Lower lobe of right lung (tissue), 2 donors: ENCODE measurements at places on chromosomes 12 and 14. TPM values are rescaled to one million over a fixed set of nuclear protein-coding genes. Genes with fewer than 3 reads are reported as not detected.

DNA sequence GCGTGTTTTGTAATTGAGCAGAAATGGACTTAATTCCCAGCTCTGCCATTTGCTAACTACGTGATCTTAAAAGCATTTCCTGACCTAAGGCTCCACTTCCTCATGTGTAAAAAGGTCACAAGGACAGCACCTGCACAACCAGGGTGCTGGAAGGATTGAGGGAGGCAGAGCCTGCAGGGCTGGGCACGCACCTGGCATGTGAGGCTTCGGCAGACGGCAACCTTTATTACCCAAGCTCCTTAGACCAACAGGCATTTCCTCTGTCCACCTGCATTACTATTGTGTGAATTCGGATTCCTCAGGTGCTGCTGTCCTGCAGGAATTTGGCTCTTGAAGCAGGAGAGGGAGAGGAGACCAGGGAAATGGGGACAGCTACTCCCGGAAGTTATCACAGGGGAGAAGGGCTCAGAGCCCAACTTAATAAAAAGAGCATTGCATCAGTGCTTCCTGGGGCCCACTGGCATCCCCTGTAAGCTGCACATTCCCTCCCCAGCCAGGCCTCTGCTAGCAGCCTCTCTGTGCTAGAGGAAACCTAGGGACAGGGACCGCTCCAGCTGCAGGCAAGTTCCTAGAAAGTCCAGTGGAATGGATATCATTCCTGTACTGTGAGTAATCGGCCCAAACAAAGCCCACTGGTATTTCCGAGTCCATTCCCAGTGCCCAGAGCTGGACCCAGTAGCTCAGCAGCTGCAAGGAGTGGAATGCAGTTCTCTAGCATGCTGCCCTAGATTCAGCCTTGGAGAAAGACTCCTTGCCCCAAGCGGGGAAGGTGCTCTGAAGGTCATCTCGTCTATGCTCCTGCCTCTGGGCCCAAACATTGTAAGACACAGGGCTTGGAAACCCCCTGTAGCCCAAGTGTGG is 157.1 kb upstream of the CCND2 start:
- no peaks in the 10 kb centered on the region for H3K36me3 ChIP-seq
- no peak overlapping the region for H3K27ac ChIP-seq

DNA sequence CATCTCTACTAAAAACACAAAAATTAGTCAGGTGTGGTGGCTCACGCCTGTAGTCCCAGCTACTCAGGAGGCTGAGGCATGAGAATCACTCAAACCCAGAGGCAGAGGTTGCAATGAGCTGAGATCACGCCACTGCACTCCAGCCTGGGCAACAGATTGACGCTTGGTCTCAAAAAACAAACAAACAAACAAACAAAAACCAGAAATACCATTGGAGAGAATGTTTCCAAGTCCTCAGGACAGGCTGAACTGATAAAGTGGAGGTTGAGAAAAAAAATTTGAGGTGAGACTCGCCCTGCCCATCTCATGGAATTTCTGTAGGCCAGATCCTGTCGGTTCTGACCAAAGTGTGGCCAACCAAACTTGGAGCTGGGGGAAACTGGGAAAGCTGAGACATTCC is 30.6 kb upstream of the NFYB start:
- no peak overlapping the region for H3K4me3 ChIP-seq
- no peak overlapping the region for H3K27ac ChIP-seq
- no peaks in the 10 kb centered on the region for H3K27me3 ChIP-seq
- no peak for DNase-seq
- H3K4me1 ChIP-seq: no peaks in the 10 kb centered on the region
- no peaks in the 10 kb centered on the region for H3K36me3 ChIP-seq

- H3K27me3 ChIP-seq: peaks cover 6% of the 10 kb centered on the region
- DNase-seq: no peak
- H3K4me1 ChIP-seq: peaks cover 36% of the 10 kb centered on the region
These were observed 46.6 kb downstream of the SMIM41 start for GRCh38 chr12:52126050-52126604.

DNA sequence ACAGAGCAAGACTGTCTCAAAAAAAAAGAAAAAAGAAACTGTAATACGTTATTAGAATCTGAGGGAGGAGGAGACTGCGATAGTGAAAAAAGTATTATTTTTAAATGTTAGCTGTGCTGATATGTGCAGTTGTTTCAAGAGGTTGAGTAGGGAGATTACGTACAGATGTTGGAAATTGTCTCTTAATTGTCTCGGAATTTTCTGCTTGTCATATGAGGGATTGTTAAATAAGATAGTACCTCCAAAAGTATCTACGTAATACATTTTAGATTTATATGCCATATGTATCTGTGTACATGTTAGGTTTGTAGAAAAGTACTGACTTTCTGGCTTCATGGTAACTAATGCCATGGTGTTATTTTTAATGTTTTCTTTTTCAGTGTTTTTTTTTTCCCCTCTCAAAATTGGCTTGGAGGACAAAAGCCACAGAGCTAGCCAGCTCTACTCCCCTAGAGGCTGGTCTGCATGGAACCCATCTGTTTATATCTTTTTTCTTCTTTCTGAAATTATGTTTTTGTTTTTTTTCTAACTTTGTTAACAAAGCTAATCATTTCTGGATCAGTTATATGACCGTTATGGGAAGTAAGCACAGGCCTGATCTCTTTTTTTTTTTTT is 3.4 kb downstream of the RIMKLB start:
- peaks cover 39% of the 10 kb centered on the region for H3K4me1 ChIP-seq
- no peak overlapping the region for H3K4me3 ChIP-seq
- no peaks in the 10 kb centered on the region for H3K27me3 ChIP-seq
- H3K36me3 ChIP-seq: no peaks in the 10 kb centered on the region
- DNase-seq: no peak

DNA sequence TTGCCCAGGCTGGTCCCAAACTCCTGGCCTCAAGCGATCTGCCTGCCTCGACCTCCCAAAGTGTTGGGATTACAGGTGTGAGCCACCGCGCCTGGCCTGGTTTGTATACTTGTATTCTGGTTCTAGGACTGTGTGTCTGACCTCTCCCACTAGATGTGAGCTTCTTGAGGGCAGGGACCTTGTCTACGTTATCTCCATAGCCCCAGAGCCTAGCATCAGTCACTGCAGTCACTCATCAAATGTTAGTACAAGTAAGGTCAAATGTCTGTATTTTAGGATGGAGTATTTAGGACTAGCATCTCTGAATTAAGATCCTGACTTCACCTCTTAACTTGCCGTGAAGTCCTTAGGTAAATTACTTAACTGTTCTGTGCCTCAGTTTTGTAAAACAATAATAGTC is 2.9 kb downstream of the RILPL2 start:
- no peaks in the 10 kb centered on the region for H3K27me3 ChIP-seq
- no peak for DNase-seq
- peaks cover 28% of the 10 kb centered on the region for H3K36me3 ChIP-seq
- peak overlapping the region; percentile 96 for H3K4me3 ChIP-seq

DNA sequence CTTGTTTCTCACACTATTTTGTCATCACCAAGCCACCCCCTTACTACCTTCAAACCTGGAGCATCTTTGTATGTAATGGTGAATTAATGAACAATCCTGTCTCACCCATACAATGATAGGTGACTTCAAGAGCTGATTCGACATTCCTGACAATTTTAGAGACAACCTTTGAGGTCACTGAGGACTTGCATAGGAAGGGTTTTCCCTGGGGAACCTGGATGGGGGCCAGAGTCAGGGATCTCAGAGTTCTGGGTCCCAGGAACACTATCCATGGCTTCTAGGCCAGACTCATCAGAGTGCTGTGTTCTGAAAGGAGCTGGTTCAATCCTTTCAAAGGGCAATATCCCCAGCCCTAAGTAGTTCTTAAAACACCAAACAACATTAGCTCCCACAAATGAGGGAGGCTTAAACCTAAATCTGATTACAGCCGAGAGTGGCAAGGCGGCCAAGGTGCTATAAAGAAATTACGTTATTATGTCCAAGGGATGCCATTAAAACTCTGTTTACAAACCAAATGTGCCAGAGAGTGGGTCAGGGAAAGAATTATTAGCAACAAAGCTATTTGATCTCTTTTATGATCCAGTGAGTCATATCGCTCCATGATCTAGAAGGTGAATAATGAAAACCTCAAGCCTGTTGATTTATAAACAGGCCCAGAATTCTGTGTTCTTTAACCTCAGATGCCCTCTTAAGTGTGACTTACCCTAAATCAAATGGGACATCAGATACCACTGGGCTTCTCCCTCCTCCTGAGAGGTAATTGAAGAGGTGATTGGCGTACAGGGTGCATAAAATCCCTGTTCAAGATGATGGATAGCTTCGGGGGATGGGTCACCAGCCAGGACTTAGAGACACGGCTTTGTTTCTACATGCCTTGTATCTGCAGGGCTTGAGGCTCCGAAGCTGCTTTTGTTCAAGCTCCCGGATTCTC is 230.2 kb upstream of the TBX3 start:
- no peaks in the 10 kb centered on the region for H3K4me1 ChIP-seq
- DNase-seq: no peak
- H3K36me3 ChIP-seq: no peaks in the 10 kb centered on the region
- H3K27me3 ChIP-seq: no peaks in the 10 kb centered on the region

- H3K36me3 ChIP-seq: no peaks in the 10 kb centered on the region
- peak overlapping the region; percentile 83 for H3K27ac ChIP-seq
- no peaks in the 10 kb centered on the region for H3K27me3 ChIP-seq
- peaks cover 58% of the 10 kb centered on the region for H3K4me1 ChIP-seq
These were observed 1.1 kb upstream of the RBMS2 start for GRCh38 chr12:56520506-56520905.

DNA sequence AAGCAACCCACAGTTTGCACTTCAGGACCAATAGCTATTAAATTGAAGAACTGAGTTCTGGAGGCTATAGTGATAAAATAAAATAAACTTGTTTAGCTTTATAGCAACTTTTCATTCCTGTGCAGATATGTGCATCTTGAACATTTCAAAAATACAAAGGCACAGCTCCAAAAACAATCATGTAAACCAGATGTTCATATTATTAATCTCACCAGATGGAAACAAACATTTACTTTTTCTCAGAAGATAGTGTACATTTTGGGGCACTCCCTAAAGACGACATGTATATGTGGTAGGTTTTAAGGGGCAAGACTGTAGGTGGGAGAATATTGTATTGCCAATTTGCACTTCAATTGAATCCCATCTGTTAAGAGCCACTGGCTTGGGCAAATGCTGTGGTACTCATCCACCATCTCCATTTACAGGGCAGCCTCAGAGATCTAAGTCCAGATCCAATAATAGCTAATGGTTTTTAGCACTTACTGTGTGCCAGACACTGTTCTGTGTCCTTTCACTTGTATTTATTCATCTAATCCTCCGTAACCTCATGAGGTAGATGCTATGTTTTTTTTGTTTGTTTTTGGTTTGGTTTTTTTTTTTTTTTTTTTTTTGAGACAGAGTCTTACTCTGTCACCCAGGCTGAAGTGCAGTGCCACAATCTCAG is 49.1 kb downstream of the PTGER2 start:
- peaks cover 7% of the 10 kb centered on the region for H3K4me1 ChIP-seq
- DNase-seq: no peak
- H3K27me3 ChIP-seq: no peaks in the 10 kb centered on the region
- H3K27ac ChIP-seq: no peak overlapping the region

GRCh38 chr12:51389302-51389999 is 1.8 kb downstream of the GALNT6 start:
- DNase-seq: no peak
- no peak overlapping the region for H3K4me3 ChIP-seq
- peaks cover 37% of the 10 kb centered on the region for H3K4me1 ChIP-seq

DNA sequence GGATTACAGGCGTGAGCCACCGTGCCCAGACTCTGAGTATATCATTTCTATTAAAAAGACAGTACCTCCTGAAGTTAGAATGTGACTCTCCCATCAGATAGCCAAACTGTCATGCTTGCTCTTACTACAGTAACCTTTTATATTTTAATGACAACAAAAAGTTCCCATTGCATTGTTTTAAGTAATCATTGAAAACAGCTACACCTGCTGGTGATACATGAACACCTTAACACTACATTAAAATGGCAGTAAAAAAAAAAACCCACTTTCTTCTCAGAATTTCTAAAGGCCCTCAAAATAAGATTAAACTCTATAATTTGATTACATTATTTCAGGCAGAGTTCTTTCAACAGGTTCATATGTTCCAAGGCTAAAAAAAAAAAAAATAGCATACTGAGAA is 76.7 kb downstream of the SH2B3 start:
- H3K27me3 ChIP-seq: no peaks in the 10 kb centered on the region
- H3K4me3 ChIP-seq: no peak overlapping the region
- H3K27ac ChIP-seq: no peak overlapping the region
- H3K4me1 ChIP-seq: no peaks in the 10 kb centered on the region
- H3K36me3 ChIP-seq: peaks cover 95% of the 10 kb centered on the region

DNA sequence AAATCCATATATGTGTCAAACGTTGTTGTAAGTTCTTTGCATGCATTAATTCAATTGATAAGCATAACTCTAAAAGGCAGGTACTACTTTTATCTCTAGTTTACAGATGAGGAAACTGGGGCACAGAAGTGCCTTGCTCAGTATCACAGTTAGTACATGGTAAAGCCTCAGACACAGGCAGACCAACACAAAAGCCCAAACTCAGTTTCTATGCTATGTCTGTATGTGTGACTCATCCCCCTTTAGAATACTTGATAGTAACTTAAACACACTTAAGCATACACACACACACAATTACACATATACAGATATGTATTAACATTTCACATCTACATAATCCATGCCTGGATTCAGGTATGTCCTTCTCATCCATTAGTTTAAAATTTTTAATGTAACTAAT is 88.0 kb downstream of the EPS8 start:
- DNase-seq: no peak
- no peak overlapping the region for H3K4me3 ChIP-seq
- no peaks in the 10 kb centered on the region for H3K36me3 ChIP-seq
- H3K4me1 ChIP-seq: peaks cover 61% of the 10 kb centered on the region
- no peaks in the 10 kb centered on the region for H3K27me3 ChIP-seq

DNA sequence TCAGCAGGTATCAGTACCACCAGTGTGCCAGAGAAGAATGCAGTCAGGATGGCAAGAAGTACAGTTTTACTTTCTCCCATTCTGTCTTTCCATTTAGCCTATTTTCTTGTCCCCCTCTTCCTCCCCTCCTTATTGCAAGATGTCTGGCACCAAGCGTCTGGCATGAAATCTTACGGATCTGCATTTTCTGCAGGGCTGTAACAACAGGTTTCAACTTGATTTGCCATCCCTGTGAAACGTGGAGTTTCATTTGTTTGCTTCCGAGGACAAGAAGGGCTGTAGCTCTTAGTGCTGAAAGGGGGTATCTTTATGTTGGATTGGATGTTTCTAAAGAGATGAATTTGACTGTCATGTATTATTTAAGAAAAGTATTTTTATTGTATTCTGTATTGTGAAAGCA is 1110.6 kb downstream of the BCL11B start:
- no peak overlapping the region for H3K4me3 ChIP-seq
- no peaks in the 10 kb centered on the region for H3K36me3 ChIP-seq
- no peaks in the 10 kb centered on the region for H3K4me1 ChIP-seq
- H3K27ac ChIP-seq: no peak overlapping the region

The EPS8 gene
- total RNA-seq: 72.8 TPM
